Progenitor cell of endocrine pancreas (in vitro differentiated cells): ENCODE measurements at places on chromosomes 4 and X. TPM values are rescaled to one million over a fixed set of nuclear protein-coding genes. Genes with fewer than 3 reads are reported as not detected.

The GYPA gene
- total RNA-seq: not detected in 2 replicates

DNA sequence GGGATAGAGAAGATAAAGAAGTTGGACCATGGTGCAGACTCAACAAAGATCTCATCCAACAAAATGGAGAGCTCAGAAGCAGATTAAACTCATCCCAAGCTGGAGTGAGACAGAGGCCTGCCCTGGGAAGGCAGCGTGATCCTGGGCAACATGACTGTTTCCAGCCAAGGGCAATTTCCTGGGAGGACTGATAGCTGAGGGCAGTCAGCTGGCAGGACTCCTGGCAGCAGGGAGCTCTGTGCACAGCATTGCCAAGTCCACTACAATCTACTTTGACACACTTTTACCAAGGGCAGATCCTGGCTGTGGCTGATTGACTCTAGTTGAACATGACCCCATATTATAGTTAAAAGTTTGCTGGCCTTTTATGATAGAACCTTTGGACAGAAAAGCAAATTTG, 357.3 kb upstream of the RASGEF1B start:
- no peak for DNase-seq

- no peak for DNase-seq
Measured at GRCh38 chrX:24969812-24970211, 46.0 kb downstream of the ARX start.

DNA sequence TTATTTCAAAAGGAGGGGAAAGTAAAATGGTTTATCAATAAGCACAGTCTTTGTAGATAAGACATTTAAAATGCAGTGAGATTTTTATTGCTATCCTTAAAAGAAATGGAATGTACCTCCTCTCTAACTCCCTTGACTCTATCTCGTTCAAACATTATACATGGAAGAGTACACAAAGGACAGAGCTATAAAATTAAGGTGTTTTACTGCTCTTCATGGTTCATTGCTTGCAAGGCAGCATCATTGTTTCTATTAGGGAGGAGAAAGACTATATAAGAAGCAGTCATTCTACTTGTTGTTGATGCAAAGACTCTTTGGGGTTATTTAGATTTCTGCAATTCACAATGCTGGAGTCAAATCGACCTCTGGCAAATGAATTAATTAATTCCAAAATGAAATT, 380.2 kb upstream of the NDST3 start:
- DNase-seq: no peak

DNA sequence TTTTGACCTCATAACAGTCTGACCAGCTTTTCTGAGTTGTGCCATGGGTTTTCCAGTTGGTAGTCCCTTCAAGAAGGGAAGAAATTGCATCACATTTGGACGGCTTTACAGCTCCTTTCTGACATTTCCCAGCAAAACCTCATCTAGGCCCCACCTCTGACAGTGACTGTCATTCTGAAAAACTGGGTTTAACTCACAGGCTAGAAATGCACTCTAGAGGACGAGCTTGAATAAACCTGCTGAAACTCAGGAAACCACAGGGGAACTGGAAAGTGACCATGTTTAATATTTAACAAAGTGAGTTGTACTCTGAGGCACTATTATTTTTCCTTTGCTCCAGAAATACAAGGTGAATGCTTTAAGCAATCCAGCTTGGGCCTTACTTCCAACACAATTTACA, 434.3 kb upstream of the RASGEF1B start:
- DNase-seq: no peak

DNA sequence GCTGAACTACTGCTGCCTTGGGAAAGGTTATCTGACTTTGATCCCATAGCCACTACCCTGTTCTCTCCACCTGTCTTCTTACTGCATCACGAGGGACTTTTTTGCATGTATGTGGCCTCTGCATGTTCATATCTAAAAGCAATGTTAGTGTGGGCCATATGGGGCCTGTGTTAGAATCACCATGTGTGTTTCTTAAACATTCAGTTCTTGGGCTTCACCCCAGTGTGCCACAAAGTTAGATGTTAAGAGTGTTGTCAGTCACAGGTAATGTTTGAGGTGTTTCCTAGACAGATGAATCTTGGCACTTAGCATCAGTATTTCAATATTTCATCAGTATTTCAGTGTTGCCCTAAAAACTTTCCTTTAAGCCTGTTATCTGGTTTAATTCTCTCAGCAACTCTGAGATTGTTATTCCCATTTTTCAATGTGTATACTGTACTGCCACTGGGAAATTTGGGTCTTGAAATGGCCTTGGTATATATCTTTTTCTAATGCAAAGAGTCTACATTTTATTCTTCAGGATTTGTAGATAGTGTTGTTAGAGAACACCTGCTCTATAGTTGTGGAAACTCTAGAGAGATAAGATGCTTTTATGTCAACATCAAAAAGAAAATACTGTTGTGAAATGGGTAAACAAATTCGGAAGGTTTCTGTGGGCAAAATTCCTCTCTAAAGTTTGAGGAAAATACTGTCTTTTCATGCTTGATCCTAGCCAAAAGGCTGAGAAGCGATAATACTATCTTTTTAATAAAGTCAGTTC, 259.7 kb downstream of the BMPR1B start:
- DNase-seq: no peak
